ENCODE measurements at places on chromosomes 4 and X. TPM values are rescaled to one million over a fixed set of nuclear protein-coding genes. Genes with fewer than 3 reads are reported as not detected.

DNA sequence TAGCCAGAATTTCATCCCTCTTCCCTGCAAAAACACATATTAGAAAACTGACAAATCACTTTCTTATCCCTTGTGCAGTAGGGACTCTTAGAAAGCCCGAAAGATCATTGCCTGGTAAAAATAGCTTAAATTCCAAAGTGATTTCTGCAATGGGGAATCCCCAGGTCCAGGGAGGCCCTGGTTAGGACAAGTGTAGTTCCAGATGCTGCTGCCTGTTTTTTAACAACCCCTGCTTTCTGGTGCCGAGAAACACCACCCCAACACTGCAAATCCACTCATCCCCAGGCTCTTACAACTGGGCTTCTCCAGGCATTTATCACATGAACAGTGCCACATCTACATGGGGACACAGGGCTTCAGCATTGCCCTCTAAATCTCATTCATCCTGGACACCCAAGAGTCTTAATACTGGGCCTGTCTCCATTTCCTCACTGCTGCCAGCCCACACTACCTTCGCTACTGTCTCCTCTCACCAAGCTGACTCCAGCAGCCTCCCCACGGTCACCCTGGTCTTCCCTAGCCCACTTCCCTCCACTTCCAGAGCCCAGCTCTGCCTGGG lies 112.2 kb upstream of the PSAPL1 start:
- peak; percentile 24 for DNase-seq

GRCh38 chr4:188138227-188138626 lies 1.0 kb upstream of the TRIML1 start:
- DNase-seq, result no peak

CD38 gene
- not detected for total RNA-seq

DNA sequence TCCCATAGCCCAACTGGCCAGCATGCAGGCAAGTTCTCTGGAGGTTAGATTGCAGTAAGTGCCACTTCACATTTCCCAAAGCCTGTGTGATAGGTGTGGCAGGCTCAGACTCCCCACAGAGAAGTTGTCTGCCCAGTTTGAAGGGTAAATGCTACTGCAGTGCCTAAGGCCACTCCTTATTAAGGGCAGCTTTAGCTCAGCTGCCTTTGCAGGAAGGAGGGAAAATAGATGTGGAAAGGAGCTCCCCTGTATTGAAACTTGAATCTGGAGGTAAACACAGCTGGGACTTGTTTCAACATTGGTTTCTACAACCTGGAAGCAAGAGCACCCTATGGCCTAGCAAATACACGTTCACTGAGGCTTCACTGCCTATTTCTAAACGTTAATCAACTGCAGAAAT lies 22.4 kb downstream of the NEXMIF start:
- no peak for DNase-seq

DNA sequence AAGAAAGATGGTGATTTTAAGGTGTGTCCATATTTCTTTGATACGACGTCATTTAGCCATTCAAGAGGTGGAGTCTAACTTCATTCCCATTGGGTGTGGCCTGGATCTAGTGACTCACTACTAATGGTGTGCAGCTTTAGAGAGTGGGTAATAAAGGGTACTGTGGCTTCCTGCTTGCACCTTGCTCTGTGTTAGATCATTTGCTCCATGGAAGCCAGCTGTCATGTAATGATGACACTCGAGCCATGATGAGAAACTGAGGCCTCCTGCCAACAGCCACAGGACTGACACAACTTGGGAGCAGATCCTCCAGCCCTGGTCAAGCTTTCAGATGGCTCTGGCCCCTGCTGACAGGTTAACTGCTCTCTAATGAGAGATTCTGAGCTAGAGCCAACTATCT lies 82.0 kb downstream of the UNC5C start:
- DNase-seq, result peak; percentile 1

REELD1 gene
- total RNA-seq, result not detected

GAGE12E gene
- total RNA-seq, result not detected

DNA sequence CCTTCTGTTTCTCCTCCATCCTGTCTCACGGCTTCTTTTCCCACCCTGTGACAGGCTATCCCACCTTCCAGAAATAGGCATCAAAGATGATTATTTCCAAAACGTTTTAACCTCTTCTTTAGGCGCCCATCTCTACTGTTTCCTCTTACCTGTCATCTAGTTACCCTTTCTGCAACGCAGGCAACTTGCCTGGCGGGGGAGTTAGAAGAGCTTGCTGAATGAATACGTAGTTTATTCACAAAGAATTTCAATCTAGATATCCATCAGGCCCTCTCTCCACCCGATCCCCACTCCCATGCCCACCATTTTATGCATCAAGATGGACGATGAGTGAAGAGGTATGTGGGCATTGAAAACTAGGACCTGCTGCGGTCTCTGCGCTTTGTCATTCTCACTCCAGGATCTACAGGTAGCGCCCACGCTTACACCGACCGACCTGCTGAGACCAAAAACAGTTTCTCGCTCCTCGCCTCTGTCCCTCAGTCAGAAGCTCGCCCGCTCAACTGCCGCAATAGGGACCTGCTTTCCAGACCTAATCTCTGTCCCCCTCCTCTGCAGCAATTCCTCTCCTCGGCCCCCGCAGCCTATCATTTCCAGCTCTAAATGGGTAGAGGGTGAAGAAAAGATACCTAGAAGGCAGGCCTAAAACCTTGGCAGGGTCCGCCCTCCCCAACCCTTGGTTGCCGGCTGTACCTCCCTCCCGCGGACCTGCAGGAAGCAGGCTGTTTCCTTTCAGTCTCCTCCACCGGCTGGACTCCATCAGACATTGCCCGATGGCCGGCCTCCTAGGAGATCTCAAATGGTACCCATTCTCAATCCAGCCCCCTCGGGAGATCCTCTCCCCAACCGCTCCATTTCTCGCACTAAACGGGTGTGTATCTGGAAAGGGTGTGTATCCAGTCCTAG lies 624 bp downstream of the BEX5 start:
- DNase-seq, result no peak

TMPRSS11A gene
- total RNA-seq, result not detected

GRCh38 chrX:136147976-136148375 lies 643 bp downstream of the FHL1 start:
- DNase-seq, result no peak
